ENCODE measurements at places on chromosomes 2 and 18.

DNA sequence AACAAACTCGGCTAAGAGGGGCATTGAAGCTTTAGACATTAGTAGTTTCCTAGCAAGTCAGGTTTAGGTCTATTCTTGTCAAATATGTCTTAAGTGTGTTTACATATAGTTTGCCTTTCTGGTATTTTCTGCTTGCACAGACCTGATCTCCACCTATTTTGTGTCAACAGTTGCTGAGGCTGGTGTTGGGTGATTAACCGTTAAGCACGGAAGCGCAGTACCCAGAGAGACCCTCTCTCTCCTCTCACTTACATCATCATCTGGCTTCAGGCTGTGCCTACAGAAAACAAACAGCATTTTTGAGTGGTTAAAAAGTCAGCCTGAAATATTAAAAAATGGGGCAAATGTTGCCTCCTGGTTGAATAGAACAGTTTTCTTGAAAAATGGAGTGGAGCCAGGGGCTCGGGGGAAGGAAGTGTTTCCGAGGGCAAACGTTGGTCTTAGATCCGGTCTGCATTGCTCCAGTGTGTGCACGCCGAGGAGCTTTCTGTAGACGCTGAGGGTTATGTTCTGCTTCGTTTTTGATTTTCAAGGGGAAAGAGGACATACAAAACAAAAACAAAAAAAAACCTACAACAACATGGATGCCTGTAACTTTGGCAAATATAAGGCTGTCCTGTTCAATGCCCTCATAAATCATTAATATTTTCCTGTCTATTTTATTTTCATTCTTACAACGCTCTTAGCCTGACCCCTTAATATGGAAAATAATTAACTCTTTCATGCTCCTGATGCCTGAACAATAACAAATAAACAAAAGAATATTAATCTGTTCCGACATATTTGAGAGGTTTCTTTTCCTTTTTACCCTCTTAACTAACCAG, 120.8 kb downstream of the MEIS1 start:
- no peak for DNase-seq

- no peak for DNase-seq
These were observed 23.3 kb downstream of the C2orf74 start for GRCh38 chr2:61185231-61185728.

DNA sequence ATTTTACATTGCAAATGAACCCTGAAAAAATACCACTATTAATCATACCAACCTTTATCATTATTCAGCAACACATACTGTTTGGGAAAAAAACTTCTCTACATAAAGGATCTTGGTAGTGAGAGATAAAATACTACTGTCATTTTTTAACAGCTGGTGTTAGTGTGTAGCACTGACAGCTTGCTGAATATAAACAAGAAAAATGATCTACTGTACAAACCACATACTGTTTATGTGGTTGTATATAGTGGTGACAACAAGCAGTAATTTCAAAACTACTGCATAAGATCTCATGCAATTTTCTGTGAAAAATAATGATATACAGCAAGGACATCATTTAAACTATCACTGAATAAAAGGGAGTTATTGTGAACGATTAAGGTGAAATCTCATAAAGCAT, 601.2 kb downstream of the LRP1B start:
- no peak for DNase-seq

GRCh38 chr2:210421916-210422315, 54.6 kb downstream of the LANCL1 start:
- DNase-seq: no peak

DNA sequence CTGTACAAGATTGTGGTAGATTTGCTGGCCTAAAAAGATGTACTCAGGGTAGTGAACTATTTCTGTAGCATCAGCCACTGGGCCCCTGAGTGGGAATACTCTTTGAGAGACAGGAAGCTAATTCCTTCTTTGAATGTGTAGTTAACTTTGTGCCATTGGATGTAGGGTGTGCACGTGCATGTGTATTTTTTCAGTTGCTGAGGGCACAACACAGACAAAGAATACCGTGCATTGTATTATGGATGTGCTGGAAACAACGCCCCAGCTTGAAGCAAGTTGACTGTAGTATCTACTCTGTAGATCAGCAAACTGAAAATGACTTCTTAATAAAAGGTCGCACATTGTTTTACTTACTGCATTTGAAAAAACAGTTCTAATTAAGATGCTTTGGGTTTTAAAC, 14.1 kb downstream of the CRIM1 start:
- no peak for DNase-seq

DNA sequence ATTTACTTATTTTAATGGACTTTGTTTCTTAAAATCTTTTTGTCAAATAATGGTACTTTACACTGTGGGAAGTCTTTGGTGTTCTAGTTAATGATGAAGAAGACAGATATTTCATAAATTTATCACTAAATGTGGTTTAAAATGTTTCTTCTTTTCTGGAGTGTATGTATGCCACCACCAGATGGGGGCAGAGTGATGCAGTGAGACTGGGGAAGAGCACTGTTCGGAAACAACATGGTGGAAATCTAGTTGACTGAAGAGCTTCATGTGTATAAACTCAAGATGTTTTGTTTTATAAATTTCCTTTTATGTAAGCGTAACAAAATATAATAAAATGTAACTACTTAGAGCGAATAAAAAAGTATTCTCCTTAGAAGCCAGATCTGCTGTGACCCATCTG, 195.1 kb downstream of the KCNE4 start:
- no peak for DNase-seq

DNA sequence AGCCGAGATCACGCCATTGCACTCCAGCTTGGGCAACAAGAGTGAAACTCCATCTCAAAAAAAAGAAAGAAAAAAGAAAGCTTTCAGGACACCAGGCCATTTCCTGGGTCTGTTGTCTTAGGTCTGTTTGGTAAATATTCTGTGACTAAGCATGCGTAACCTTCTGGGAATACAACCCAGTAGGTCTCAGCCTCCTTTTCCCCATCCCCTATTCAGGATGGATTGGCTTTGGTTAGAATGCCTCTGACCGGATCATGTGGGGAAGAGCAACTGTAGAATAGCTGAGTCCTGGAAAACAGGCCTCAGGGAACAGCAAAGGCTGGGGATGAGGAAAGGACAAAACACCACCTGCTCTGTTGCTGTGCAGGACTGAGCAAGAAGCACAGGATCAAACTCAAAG, 1.6 kb upstream of the PDCL3 start:
- DNase-seq: no peak

DNA sequence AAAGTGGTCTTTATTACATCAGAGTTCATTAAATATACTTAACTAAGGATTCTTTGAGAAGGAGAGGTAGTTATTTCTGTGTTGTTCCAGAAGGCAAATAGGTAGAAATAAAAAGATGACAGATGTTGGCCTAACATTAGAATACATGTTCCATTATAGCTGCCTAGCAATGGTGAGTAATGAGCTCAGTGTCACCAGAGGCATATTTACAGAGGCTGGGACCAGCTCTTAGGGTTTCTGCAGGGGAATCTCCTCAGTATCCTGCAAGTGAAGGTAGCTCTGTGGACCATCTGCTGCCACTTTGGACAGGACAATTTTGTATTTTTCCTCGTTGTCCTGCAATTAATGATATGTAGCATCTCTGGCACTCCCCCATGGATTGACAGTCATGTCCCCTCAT, 416.0 kb downstream of the THSD7B start:
- DNase-seq: no peak

DNA sequence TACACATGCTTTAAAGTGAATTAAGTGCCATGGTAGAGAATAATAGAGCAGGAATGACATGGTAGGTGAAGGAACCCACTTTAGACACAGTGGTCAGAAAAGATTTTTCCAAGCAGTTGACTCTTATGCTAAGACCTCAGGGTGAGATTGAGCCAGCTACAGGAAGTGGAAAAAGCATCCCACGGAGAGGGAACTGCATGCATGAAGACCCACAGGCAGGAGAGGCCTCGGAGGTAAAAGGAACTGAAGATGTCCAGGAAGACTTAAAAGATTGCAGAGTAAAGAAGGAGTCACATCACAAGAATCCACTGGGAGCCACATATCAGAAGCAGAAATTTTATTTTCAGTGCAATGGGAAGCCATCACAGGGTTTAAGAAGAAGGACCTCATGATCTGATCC, 499.2 kb upstream of the FAM98A start:
- DNase-seq: no peak

GRCh38 chr18:22632191-22632590, 214.5 kb upstream of the CTAGE1 start:
- DNase-seq: no peak

- no peak for DNase-seq
These were observed 55.0 kb downstream of the ARHGAP25 start for GRCh38 chr2:68789603-68790002.

DNA sequence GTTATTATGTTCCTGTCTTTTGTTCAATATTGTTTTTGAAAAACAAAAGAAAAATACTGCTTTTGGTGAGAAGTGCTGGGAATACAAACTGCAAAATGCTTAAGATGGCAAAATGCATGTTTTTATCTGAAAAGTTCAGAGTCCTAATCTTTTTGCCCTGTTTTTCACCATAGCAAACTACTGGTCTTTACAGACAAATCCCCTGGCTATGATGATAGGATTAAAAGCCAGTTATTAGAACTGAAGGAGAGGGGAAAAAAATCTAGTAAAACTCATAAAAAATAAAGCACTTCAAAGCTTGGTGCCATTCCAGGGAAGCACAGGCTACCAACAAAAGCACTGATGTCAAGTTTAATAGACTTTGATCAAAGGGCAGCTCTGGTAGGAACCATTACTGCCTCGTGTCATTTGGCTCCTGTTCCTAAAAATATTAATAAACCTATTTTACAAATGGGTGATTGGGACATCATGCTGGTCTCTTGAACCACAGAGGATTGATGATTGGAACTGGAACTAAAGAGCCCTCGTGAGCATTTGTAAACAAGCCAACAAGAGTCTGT, 194.7 kb downstream of the RAB3GAP1 start:
- no peak for DNase-seq

DNA sequence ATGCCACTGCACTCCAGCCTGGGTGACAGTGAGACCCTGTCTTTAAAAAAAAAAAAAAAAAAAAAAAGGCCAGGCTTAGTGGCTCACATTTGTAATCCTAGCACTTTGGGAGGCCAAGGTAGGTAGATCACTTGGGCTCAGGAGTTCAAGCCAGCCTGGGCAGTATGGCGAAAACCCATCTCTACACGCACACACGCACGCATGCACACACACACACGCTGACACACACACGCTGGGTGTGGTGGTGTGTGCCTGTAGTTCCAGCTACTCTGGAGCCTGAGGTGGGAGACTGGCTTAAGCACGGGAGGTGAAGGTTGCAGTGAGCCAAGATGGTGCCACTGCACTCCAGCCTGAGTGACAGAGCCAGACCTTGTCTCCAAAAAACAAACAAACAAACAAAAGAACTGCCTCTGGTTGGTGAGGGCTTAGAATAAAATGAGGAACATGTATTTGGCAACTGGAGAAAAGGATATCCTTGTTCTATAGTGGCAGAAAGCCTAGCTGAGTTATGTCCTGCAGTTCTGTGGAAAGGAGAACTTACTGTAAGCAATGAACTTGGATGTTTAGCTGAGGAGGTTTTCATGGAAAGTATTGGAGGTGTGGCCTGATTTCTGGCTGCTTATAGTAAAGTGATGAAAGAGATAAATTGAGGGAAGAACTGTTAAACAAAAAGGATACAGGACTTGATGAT, 34.0 kb downstream of the HAT1 start:
- DNase-seq: no peak

- no peak for DNase-seq
These were observed 152.6 kb upstream of the MEX3C start for GRCh38 chr18:51350081-51350480.

DNA sequence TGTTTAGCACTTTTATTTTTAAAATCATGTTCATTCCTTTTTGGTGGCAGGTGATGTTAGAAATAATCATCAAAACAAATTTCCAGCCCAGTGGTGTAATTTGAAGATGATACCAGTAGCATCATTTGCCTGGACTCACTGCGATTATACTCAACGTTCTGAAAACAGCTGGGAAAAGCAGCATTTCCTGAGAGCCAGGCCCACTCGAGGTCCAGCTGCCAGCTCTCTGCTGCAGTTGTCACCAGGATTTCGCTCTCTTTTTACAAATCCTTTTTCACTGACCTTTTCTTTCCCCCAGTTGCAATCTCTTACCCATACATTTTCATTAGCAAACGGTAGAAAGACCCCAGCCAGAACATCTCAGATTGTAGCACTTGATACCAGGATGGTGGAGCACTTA, 110.6 kb upstream of the LYPD1 start:
- DNase-seq: no peak

- no peak for DNase-seq
These were observed 39.5 kb upstream of the RTN4 start for GRCh38 chr2:55089726-55090125.
